CD4-positive, alpha-beta T cell treated with Interleukin-15 for 1 hour (primary cell): ENCODE measurements at places on chromosomes 7 and 10.

GRCh38 chr7:126696256-126697038, 556.3 kb downstream of the GRM8 start:
- no peak for DNase-seq

- DNase-seq, result no peak
Measured at GRCh38 chr7:74066626-74067025, 17.0 kb upstream of the LIMK1 start.

- DNase-seq, result peak; percentile 38
Measured at GRCh38 chr10:133334503-133335245, 2.0 kb downstream of the CALY start.

- no peak for DNase-seq
Measured at GRCh38 chr10:29524294-29524693, 110.5 kb downstream of the SVIL start.

- DNase-seq, result no peak
Measured at GRCh38 chr10:95208702-95209391, 14.8 kb downstream of the ACSM6 start.

- no peak for DNase-seq
Measured at GRCh38 chr10:28215930-28216329, 86.9 kb downstream of the MPP7 start.

- no peak for DNase-seq
Measured at GRCh38 chr7:127905491-127906330, 125.5 kb downstream of the LRRC4 start.

DNA sequence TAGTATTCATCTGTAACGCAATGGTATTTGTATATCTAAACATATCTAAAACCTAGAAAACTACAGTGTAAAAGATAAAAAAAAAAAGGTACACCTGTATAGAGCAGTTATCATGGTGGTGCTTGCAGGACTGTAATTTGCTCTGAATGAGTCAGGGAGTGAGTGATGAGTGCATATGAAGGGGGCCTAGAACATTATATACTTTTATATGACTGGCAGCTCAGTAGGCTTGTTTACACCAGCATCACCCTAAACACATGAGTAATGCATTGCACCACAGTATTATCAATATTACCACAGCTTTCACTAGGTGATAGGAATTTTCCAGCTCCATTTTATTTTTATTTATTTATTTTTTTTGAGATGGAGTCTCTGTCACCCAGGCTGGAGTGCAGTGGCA, 40.8 kb downstream of the TRIM24 start:
- DNase-seq, result no peak

- DNase-seq, result no peak
Measured at GRCh38 chr10:71242622-71243009, 30.2 kb downstream of the UNC5B start.

- DNase-seq, result no peak
Measured at GRCh38 chr7:93895859-93896600, 5.5 kb upstream of the TFPI2 start.

- DNase-seq, result no peak
Measured at GRCh38 chr10:13337827-13338196, 10.3 kb downstream of the SEPHS1 start.

GRCh38 chr10:8174762-8175161, 120.3 kb downstream of the GATA3 start:
- no peak for DNase-seq

- DNase-seq, result no peak
Measured at GRCh38 chr7:27329909-27330308, 87.3 kb downstream of the EVX1 start.

DNA sequence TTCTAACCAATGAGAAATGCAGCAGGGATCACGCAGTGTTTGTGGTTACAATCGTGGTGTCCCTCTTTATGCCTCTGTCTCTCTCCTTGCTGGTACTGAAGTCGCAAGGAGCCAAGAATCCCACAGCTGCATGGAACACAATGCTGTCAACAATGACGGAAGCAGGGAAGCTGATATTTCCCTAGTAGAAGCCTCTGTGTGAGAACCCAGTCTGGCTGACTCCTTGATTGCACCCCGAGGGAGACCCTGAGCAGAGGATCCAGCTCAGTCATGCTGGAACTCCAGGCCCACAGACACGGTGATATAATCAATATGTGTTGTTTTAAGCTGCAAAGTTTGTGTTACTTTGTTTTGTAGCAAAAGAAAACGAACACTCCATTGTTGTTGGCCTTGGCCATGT, 677.9 kb downstream of the PARD3 start:
- no peak for DNase-seq

- peak; percentile 43 for DNase-seq
Measured at GRCh38 chr10:22713853-22714478, 412 bp downstream of the PIP4K2A start.
